ENCODE measurements at places on chromosomes 3 and 15. TPM values are rescaled to one million over a fixed set of nuclear protein-coding genes. Genes with fewer than 3 reads are reported as not detected.
A peak's percentile ranks its signal among the peaks of the same experiment; 100 is the strongest.

GRCh38 chr3:129304146-129304961 is 25.7 kb downstream of the HMCES start:
- DNase-seq = no peak

DNA sequence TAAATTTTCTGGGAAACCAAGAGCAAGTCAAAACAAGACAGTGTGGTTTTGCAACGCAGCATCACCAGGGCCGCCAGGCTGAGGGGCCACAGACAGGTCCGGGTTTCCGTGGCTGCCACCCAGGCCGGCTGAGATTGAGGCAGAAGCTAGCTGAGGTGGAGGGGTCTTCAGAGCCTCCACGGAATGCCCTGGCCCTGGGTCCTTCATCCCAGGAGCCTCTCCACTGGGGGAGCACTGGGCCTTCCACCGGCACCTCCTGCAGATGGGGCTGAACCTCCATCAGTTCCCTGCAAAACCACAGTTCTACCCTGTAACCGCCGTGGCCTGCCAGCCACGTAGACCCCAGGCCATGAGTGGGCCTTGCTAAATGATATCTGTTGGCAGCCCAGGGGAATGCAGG is 152.7 kb downstream of the CHSY1 start:
- no peak for DNase-seq

- DNase-seq = no peak
Observed at GRCh38 chr3:74282202-74282601, 332.3 kb downstream of the CNTN3 start.

DNA sequence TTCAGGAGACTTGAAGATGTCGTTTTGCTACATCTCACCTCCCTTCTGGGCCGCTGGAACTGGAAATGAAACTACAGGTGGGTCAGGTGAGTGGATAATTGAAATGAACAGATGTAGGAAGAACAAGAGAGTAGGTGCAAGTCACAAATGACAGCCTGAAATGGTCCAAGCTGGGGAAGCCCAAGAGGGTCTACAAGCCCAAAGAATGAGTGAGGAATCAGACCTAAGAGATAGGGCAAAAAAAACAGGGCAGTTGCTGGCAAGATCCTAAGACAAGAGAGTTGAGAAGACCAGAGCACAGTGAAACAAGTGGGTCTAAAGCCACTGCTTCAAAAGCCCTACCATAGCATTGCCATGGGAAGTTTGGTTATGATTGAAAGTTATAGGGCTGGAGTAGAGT is 67.4 kb upstream of the SNRK start:
- DNase-seq = no peak

GRCh38 chr15:64067564-64068030 is 21.3 kb upstream of the DAPK2 start:
- no peak for DNase-seq

GRCh38 chr15:85380812-85381642 is 624 bp downstream of the AKAP13 start:
- DNase-seq = no peak

DNA sequence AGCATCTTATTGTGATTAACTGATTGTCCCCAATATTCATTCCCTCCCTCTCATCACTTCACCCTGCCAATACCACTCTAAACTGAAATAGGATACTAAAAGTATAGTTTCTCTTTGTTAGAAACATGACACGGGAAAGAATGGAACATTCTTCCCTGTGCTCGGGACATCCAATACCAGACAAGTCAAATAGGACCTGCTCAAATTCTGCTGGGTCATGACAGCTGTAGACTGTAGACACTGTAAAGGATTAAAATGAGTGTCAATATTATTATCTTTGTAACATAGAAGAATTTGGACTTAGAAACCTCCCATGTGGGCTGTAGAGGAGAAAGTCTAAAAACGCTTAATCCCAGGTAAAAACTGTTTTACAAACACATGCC is 315.0 kb upstream of the NR2E3 start:
- no peak for DNase-seq

- DNase-seq = no peak
Observed at GRCh38 chr3:42696356-42697288, 6.0 kb downstream of the HHATL start.

GRCh38 chr3:169999433-169999832 is 32.8 kb downstream of the SEC62 start:
- DNase-seq = no peak

DNA sequence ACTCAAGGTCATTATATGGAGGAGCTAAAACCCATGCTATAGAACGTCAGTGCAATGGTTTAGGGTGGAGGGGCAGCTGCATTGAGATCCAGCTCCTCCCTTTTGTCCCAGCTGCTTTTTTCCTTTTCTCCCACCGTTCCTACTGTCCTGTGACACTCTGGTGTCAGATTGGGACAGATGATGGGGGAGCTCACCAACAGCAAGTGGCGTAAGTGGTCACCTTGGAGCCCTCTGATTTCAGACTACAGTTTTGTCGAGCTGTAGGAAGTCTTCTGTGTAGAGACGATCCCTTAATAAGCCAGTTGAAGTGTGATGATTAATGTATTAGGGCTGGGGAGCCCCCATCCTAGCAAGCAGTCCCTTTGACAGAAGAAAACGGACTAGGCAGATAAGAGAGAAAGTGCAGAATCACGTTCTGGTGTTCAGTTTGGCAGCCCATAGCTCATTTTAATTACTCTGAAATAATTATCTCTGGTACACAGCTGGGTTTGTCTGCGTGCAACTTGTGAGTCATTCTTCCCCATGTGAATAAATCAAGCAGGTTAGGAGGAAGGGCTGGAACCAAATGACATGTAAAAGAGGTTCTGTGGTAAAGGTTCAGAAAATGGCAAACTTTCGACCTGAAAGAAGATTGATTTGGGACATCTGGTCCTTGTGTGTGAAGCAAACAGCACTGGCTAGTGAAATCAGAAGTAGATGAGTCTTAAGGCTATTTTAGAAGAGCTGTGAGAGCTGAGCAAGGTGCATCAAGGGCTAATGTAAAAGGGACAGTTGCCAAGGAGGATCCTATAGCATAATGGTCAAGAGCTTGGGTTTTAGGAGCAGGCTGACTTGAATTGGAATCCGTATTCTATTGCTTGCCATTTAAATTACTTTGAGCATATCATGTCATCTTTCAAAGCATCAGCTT is 241.4 kb downstream of the EDEM1 start:
- no peak for DNase-seq

GRCh38 chr3:134483195-134483900 is 2.4 kb downstream of the ANAPC13 start:
- DNase-seq = peak; percentile 75

- no peak for DNase-seq
Observed at GRCh38 chr3:28698706-28699105, 350.1 kb upstream of the AZI2 start.

DNA sequence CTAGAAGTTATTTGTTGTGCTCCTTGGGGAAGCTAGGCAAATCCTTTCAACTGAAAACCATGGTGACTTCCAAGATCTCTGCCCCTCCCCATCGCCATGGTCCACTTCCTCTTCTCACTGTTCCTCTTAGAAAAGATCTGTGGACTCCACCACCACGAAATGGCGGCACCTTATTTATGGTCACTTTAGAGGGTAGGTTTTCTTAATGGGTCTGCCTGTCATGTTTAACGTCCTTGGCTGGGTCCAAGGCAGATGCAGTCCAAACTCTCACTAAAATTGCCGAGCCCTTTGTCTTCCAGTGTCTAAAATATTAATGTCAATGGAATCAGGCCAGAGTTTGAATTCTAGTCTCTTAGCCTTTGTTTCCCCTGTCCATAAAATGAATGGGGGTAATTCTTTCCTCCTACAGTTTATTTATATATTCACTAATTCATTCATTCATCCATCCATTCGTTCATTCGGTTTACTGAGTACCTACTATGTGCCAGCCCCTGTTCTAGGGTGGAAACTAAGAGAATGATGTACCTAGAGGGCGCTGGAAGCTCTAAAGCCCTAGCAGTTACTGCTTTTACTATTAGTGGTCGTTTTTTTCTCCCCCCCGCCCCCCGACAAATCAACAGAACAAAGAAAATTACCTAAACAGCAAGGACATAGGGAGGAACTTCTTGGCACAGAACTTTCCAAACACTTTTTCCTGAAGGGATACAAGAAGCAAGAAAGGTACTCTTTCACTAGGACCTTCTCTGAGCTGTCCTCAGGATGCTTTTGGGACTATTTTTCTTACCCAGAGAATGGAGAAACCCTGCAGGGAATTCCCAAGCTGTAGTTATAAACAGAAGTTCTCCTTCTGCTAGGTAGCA is 657 bp downstream of the PATL2 start:
- DNase-seq = no peak

Gene WDR76
- 1.8 TPM for total RNA-seq

Gene WDR5B
- total RNA-seq = 3.5 TPM

Gene GUCA1C
- total RNA-seq = not detected

Gene CKMT1A
- not detected for total RNA-seq

Gene CNTN4
- 0.19 TPM for total RNA-seq

Gene PHC3
- 29.7 TPM for total RNA-seq

Gene STRA6
- total RNA-seq = 0.48 TPM
